ENCODE measurements at places on chromosomes 2 and 18.

- no peak for DNase-seq
These were observed 43.9 kb upstream of the NEMP2 start for GRCh38 chr2:190578158-190579057.

DNA sequence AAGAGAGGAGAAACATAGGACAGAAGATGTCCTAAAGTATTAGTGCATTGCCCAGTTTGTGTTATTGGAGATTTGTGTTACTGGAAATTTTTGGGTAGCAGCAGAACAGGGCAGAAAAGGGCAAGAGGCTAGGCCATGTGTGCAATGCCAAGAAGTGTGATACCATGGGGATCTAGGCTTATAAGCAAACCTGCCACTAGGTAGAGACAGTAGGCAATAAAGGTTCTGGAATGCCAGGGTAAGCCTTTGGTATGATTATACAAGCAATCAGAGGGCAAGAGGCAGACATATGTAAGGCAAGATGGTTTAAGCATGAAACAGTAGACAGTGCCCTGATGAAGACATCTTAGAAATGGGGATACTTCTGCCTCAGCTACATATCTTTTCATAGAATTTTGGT is 12.3 kb upstream of the CERS6 start:
- no peak for DNase-seq

DNA sequence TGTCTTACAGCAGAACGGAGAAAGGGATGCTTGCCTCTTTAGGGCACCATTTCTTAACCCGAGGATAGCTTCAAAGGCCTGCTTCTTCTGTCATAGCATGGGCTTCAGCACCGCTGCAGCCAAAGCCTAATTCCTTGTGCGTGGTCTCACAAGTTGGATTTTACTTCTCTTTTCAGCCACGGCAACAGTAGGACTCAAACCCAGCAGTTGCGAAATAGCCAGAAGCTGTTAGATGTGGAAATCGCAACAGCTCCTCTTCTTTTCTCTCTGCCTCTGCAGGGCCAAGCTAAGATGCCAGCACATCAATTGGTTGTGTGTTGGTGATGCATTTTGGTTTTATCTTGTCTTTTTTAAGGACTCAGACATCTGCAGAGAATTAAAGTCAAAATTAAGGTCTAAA is 3.1 kb downstream of the NRXN1 start:
- DNase-seq = no peak

DNA sequence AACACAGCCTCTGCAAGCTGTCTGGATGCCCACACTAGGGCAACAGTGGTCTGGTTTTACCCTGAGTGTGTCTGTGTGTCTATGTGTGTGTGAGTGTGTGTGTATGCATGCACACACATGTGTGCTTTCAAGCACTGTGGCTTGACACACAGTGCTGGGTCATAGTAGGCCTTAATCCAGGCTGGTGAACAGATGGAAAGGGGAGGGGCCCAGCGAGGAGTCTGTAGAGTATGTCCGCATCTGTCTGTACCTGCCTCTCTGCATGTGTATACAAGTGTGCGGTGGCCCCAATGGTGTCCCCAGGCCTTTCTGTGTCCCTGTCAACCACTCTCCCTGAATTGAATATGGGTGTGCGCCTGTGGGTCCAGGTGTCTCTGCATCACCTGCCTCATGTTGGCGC is 9.3 kb upstream of the KCNIP3 start:
- no peak for DNase-seq

DNA sequence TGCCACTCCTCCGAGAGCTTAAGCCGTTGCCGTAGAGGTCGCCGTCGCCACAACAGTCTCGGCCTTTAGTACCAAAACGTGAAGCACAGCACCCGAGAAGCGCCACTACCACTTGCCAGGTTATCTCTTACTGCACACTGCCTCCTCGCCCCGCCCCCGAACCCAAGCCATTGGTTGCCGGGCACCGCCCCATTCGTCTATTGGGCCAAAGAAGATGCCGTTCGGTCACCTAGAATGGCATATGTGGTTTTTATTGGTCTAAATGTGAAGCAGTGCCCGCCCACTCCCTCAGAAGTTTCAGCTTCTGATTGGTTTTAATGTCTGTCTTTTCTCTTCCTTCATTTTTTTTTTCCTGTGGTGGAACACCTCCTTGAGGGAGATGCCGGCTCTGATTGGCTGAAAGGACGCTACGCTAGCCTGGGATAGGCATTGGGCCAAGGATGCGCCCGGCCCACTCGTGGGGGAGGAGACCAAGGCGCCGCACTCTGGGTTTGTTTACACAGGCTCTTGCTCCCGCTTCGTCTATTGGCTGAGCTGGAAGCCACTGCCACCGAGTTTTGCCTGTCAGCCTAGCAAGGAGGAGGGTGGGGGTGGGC is at the start of gene PAIP2B:
PAIP2B (minus strand) TSS at position 139 of the 596 bp plus-strand sequence. CDS start 24,514 bp downstream, outside the sequence.
- peak; percentile 99 for DNase-seq

DNA sequence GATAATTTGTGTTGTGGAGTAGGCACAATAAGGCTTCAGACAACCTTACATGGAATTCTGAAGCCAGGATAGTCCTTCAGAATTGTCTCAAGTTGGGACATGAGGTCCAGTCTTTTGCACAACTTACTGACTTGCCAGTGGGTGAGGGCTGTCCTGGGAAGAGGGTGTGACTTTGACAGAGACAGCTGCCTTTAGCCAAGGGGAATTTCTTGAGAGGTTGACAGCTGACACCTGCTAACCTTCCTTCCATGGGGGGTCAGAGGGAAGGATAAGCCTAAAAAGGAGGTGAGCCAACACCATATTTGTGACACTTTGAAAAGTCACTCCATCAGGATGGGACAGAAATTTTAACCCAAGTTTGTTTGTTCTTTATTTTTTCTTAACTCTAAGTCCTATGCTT is 907.8 kb upstream of the CRIM1 start:
- no peak for DNase-seq

- no peak for DNase-seq
These were observed 91.6 kb upstream of the TANK start for GRCh38 chr2:161068670-161069069.

DNA sequence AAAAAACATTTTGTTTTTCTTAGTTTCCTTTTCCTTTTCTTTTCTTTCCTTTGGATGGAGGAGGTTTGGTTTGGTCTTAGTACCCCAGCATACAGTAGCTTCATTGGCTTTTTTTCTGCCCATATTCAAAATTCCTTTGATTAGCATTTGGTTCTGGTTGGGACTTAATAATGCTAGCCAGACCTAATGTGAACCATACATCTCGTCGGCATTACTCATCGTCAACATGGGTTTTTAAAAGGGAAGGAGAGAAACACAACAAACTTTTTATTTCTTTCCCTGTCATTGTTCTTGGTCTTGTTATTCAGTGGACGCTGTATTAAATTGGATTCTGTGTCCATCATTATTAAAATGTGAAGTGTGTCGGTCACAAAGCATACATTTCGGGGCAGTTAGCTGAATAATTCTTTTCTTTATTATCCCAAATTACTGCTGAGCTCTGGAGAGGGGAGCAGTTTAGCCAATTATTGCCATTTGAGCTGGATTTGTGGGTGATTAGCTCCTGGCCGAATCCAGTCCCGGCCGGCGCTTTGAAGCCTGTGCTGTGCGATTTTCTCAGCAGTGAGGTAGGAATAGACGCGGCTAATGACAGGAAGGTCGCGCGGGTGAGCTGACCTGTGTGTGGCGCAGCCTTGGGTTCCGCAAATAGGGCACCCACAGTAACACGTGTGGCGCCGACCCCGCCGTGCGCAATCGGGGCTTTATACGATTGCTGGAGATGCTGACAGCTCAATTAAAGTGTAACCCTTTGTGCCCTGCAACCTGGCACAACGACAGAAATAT is 303.3 kb downstream of the GBX2 start:
- DNase-seq = no peak

DNA sequence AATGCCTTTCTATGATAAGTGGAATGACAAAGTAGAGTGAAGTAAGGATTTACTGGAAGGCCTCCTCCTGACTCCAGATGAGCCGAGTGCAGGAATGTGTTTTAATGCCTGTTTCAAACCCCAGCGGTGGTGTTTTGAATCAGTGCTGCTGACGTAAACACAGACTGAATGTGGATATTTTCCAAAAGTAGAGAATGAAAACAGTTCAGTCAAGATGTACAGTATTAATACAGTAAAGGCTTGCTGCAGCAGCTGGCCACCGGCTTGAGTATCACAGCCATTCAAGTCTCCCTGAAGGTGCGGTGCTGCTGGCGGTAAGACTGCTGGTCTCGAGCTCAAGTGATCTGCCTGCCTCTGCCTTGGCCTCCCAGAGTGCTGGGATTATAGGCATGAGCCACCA is 46.7 kb downstream of the ARHGAP28 start:
- DNase-seq = no peak

DNA sequence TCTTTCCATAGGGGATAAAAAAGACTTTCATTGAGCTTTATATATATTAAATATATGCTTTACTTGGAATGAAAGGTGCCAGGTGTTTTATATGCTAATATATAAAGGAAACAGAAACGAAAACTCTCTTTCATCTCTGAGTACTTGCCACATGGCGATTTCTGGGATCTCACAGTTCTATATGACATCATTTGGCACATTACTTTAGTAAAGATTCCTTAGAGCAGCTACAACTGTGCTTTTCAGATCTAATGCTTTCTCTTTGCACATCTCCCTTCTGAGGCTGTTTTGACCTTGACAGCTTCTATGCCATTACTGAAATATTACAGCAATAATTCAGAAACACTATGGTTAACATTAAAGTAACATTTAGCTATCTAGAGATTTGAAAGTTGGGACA is 1082.9 kb upstream of the CDH2 start:
- no peak for DNase-seq

DNA sequence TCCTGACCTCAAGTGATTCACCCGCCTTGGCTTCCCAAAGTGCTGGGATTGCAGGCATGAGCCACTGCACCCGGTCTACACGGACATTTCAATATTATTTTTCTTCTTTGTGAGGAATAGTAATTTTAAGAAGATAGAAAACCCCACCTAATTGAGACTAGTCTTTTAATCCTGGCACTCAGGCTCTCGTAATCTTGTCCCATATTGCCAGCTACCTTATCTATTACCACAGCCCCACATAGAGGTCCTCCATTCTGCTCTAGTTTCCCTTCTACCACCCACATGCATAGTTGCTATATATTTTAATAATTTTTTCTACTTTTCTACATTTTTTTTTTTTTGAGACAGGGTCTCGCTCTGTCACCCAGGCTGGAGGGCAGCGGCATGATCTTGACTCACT is 9.5 kb upstream of the USP14 start:
- no peak for DNase-seq

GRCh38 chr2:77721593-77721992 is 199.4 kb upstream of the LRRTM4 start:
- DNase-seq = no peak

DNA sequence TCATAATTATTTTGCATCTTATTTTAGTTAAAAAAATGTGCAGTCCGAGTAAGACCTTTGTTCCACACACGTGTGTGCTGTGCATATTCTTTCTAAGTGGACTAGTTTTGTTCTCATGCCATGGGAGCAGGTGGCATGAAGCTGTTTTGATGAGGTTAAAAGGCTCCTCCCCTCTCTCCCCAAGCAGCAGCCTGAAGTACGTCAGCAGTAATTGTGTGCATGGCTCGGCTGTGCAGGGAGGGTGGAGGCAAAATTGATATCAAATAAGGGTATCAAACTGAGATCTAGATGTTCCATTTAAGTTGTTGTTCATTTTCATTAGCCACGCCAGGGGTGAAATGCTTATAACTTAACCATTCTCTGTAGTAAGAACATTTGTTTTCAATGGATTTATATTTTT is at the start of gene NYAP2:
NYAP2 (plus strand) TSS at position 207 of the 400 bp plus-strand sequence. CDS start 9,171 bp downstream, outside the sequence.
- no peak for DNase-seq

GRCh38 chr2:197010200-197011020 is 83.9 kb upstream of the PGAP1 start:
- DNase-seq = no peak

- no peak for DNase-seq
These were observed 17.1 kb downstream of the GATA6 start for GRCh38 chr18:22186484-22186971.

DNA sequence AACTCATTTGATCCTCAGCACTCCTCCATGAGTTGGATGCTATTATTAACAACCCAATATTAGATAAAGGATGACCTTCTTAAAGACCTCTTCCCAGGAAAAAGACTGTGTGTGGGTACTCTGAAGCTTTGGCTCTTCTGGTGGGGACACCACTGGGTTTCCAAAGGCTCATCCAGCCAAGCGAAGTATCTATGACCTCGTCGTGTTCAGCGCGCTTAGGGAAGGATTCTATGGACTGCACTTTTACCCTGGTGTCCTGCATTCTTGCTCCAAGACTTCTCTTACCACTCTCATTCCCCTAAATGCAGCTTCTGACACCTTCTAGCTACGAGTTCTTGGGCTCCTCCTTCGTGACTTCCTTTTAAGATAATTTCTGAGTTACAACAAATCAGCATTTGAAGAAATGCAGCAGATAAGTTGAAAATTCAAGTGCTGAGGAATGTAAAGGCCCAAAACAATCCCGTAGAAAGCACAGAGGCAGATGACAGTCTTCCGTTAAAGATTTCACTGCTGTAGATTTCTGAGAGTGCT is 673 bp upstream of the HNMT start:
- DNase-seq = no peak

DNA sequence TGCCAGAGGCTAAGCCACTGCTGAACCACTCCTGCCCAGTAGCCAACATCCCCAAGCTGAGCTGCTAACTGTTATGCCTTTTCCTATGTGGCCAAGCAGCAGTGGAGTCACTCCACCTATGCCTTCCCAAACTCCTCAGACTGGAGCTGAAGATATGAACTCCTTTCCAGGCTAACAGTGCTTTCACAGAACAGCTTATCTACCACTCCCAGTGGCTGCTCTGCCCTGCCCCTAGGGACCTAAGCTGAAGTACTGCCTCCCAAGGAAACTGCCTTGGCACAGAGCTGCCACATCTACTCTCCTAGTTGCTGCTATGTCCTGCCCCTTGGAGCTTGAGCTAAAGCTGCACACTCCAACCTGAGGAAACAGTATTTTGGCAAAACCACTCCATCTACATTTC is 275.9 kb downstream of the RBM43 start:
- no peak for DNase-seq

DNA sequence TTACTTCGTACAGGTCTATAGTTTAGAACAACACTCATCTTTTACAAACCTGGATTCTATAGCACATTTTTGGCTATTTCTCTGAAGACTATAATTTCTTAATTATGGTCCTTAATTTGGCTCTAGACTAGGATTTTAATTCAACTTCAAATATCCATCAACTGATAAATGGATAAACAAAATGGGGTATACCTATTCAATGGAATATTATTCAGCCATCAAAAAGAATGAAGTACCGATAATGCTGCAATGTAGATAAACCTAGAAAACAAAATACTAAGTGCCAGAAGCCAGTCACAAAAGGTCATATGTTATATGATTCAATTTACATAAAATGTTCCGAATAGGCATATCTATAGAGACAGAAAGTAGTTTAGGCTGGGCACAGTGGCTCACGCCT is 15.2 kb upstream of the RIF1 start:
- DNase-seq = no peak

- no peak for DNase-seq
These were observed 536 bp upstream of the SLC25A12 start for GRCh38 chr2:171894612-171894947.

DNA sequence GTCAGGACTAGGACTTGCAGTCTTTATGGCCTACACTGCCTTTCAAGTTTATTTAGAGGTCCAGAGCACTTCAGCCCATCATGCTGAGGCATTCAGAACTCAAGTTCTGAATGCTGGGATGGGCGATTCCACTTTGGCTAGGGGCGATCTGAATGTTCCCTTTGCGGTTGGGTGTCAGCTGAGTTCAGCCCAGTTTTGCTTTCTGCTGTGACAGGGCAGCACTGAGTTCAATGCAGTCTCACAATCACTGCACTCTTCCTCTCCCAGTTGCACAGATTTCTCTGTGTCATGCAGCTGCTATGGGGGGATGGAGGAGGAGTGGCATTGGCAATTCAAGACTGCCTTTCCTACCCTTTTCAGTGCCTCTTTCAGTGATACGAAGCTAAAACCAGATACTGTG is 1232.0 kb upstream of the FAM98A start:
- no peak for DNase-seq

- DNase-seq = no peak
These were observed 81.5 kb downstream of the EFEMP1 start for GRCh38 chr2:55842046-55842445.
